ENCODE measurements at places on chromosomes 16 and 17.
A peak's percentile ranks its signal among the peaks of the same experiment; 100 is the strongest.

DNA sequence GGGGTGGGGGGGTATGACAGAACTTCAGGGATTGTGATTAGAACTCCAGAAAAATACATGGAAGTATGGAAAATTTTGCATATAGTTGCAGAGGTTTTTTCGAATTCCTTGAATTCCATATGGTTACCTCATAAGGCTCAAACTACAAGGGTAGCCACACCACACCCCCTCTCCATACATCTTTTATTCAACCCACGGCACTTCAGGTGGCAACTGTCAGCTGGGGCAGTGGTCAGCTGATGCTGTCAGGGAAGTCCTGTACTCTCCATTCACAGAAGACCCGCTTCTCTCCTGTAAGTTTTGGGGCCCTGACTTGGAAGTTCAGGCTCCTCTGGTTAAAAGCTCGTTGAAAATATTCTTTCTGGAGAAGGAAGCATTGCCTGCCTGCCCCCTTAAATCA lies 57.5 kb upstream of the CLEC19A start:
- DNase-seq: no peak

- no peak for DNase-seq
These were observed 290.4 kb upstream of the MON1B start for GRCh38 chr16:76900285-76901263.

DNA sequence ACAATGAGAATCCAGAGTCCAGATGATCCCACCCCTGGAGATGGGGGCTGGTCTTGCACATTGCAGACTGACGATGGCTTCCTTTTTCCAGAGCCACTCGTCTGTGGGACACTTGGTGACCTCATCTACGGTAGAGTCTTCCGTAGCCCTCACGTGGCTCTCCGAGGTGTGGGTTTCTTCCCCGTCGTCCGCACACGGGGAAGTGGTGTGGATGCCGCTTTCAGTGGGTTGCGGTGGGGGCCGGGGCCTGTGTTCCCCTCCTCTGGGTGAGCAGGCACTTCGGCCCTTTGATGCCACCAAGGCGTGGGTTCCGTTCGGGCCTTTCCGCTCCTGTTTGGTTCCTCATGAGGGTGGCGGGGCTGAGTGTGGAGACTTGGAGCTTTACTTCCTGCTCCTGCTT lies 21.4 kb downstream of the BAIAP2 start:
- no peak for DNase-seq

DNA sequence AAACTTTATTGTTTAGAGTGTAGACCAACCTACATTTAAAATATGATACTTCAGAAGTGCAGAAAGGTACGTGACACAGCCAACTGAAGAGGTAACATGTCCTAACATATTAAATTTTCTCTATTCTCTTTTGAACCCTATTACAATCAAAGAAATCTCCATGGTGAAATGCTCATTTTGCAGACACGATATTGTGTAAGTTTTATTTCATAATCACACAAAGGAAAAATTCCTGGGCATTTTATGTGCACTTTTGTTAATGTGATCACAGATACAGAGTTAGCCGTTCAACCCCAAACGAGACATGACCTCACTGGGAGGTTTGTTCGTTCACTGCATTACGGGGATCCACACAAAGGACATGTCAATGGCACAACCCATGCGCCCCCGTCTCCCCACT lies 21.8 kb downstream of the KCNJ16 start:
- no peak for DNase-seq

DNA sequence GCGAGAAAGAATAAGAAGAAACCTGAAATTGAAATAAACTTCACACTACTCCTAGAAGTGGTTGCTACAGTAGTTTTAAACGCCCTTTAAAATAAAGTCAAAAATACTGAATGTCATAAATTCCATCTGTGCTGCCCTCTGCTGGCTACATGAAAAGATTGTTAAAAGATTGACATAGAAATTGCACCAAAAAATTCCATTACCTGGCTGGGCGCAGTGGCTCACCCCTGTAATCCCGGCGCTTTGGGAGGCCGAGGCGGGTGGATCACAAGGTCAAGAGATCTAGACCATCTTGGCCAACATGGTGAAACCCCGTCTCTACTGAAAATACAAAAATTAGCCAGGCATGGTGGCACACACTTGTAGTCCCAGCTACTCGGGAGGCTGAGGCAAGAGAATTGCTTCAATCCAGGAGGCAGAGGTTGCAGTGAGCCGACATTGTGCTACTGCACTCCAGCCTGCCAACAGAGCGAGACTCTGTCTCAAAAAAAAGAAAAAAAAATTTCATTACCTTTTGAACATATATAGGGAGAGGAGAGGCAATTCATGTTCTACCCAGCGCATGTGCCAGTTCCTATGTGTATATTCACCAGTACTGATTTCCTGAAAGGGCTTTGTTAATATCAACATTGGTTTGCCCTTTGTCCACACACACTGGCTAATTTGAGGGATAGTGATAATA lies 36.5 kb downstream of the CYTH1 start:
- no peak for DNase-seq

DNA sequence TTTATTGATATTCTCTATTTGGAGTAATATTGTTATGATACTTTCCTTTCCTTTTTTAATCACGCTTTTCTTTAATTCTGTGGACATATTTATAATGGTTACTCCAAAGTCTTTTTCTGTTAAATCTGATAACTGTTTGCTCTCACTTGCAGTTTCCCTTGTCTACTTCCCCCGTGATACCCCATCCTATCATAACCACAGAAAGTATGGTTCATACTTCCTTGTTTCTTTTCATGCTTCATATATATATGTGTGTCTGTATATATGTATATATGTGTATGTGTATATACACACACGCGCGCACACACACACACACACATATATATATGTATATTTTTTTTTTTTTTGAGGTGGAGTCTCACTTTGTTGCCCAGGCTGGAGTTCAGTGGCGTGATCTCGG lies 23.5 kb downstream of the SPECC1 start:
- DNase-seq: no peak

DNA sequence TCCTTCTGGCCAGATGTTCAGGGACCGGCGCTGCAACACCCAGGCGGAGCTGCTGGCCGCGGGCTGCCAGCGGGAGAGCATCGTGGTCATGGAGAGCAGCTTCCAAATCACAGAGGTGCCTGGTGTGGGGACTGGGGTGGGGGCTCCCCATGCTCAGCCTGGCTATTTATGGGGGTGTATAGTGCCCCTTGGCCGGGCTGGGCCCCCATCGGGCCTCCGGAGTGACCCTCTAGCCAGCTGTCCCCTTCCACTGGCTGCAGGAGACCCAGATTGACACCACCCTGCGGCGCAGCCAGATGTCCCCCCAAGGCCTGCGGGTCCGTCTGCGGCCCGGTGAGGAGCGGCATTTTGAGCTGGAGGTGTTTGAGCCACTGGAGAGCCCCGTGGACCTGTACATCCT lies 6.1 kb downstream of the ITGB4 start:
- DNase-seq: no peak

DNA sequence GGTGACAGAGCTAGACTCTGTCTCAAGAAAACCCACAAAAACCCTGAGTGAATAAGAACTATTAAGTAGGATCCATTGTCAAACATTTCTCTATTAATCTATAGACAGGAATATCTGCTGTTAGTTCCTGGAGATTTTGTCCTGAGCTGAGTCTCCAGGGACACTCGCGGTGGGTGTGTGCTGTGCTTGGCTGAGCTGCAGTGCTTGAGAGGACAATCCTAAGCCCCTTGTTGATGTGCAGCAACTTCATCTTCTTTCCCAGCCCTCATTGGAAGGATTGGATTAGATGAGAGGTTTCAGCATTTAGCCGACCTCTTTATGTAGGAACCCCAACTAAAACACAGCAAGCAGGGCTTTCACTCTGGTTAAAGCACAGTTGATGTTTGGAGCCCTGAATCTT lies 33.3 kb downstream of the NDEL1 start:
- no peak for DNase-seq

- DNase-seq: no peak
These were observed 6.6 kb downstream of the CCDC47 start for GRCh38 chr17:63766754-63767153.

DNA sequence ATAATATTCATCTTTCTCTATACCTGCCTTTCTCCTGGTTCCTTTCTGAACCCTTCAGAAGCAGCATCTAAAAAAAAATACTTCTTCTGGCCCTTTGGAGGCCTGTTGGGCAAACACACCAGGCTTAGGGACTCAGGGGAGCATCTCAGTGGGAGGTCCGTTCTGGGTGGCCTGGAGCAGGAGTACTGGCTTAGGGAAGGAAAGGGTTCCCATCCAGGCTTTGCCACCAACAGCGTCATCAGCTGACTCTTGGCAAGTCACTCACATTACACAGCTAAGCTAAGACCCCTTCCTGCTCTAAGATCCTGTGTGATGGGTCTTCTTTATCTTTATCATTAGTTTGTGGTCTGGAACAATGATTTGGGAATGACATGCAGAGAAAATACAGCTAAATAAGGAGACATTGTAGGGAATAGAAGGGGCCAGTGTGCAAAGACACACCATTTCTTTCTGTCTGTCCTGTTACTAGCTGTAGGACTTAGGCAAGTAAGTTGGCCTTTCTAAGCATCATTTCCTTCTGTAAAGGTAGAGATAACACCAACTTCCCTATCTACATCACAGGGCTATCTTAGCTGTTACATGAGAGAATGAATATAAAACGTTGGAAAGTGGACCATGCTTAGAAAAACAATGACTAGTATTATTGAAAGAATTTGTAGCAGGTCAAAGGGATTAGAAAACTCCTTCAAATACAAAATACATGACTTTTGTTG lies 9.9 kb downstream of the PCTP start:
- no peak for DNase-seq

- DNase-seq: peak; percentile 71
These were observed 50.4 kb downstream of the SNX29 start for GRCh38 chr16:12026741-12027490.

DNA sequence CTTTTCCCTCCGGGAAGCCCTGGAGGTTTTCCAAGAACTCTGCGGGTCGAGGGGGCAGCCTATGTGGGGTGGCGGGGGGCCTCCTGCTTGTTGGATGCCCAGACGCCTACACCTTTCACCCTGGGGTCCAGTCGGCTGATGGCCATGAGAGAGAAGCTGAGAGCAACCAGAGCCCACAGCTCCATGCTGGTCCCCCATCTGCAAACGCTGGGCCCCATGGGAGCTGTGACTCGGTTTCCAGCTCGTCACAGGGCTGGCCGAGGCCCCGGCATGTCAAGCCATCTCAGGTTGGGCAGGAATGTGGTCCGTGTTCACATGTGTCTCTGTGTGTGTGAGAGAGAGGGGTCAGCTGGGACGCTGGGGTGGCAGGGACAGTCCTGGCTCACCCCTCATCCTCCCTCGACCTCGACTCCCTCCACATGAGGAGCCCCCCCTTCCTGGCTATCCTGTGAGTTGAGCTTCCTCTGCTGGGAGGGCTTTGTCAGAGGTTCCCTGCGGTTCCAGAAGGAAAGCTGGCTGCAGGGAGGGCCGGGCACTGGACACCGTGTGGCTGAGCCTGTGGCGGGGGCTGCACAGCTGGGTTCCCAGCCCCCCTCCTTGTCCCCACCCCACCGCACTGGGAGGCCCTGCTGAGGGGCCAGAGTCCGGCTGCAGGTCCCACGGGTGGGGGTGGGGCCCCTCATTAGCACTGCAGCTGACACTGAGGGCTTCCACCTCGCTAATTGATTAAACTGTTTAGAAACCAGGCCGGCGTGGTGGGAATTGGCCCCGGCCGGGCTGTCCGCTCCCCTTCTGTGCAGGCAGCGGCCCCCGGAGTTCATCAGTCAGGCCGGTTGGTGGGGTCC lies 19.1 kb downstream of the METRNL start:
- no peak for DNase-seq

GRCh38 chr17:41178843-41179616 lies 1.0 kb upstream of the KRTAP4-2 start:
- no peak for DNase-seq

All from NCI-H1105 (cell line).